ENCODE measurements at places on chromosomes 1 and 21.

DNA sequence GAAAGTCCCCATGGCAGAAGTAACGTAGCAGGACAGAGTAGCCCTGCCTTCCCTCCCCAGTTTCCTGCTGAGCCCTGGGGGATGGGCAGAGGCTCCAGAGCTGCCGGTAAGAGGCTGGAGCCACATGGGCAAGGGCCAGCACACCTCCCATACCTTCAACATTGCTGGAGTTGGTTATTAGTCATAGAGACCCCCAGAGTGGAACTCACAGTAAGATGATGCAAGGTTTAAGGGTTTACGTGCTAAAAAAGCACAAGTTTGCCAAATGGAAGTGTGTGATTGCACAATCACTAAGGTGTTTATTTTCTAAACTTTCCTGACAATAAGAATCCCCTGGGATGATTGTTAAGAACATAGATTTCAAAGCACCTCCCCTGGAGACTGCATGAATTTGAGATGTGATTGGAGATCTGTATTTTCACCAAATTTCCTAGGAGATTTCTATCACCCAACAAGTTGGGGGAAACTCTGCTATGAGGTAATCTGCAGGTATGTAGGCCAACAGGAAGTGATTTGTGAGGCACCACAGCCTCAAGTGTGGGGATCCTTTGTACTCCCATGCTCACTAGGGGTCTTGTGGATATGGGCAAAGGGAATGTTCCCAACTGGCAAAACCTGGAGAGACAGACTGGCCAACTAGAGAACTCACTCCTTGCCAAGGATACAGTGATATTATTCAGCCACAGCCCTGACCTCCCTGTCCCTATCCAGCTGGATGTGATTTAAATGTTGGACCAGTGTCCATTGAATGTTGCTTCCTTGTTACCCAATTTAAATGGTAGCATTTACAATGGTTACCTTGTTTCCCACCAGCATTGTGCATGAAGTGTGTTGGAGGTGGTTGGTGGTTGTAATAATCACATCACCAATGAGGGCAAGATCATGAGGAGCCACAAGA, 37.1 kb upstream of the CSF1 start:
- DNase-seq: no peak

DNA sequence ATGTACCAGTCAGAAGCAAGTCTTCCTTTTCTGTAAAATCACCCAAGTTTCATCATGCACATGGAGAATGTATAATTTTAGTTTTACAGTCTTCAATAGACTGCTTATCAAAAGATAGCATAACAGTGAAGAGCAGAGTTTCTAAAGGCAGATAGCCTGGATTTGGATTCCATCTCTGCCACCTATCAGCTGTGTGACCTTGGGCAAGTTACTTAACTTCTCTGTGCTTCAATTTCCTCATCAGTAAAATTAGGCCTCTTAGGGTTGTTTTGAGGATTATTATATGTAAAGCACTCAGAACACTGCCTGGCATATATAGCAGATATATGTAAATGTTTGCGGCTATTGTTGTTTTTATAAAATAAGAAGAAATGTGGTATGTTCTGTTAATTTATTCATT, 38.9 kb downstream of the PTGFRN start:
- no peak for DNase-seq

GRCh38 chr1:77797991-77798390, 18.5 kb downstream of the MIGA1 start:
- no peak for DNase-seq

- DNase-seq: no peak
These were observed 37.8 kb upstream of the TMEM52 start for GRCh38 chr1:1956586-1957532.

GRCh38 chr1:151540021-151540981, at the start of gene TUFT1:
TSS of gene TUFT1 (plus strand) at chr1:151540309. CDS start at chr1:151540367, 58 bp downstream.
- peak; percentile 96 for DNase-seq

DNA sequence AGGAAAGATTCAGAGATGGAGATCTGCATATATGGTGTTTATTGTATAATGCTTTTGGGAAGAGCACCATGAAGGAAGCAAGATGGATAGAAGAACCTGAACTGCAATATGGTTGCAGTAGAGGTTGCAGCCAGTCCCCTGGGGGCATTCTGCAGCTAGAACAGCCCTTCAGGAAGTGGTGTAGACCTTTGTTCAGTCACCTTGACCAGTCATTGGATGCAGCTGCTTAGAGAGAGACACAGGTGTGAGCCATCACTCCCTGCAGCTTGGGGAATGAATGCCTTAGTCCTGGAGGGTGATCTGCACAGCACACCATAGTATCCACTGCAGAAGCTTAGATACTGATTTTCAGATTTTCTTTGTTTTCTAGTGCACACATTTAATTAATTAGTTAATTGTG, 42.3 kb downstream of the NEK7 start:
- DNase-seq: no peak

- no peak for DNase-seq
These were observed 501.3 kb downstream of the NUF2 start for GRCh38 chr1:163823017-163823416.

GRCh38 chr1:187763465-187763864, 934.7 kb downstream of the PLA2G4A start:
- no peak for DNase-seq

DNA sequence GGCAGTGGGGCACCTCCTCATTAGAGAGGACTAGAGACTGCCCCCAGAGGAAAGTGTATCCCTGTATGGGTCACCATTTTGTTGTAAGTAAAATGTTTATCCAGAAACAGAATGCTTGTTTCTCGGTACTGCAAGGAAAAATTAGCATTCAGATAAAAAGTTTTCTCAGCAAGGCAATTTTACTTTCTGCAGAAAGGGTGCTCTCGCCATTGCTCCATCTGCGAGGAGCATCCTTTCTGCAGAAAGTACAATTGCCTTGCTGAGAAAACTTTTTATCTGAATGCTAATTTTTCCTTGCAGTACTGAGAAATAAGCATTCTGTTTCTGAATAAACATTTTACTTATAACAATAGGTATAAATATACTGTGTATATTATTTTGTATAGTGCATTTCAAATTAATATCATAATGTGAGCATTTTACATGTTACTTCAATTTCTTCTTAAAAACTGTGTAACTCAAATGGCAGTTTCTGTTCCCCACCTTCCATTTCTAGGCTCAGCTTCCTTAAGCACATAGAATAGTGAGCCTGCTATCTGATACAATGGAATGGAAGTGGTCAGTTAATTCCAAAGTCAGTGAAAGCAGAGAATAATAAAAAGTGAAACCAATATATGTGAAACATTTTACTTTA, 76.5 kb upstream of the DESI2 start:
- no peak for DNase-seq

- no peak for DNase-seq
These were observed 47.2 kb downstream of the RCAN1 start for GRCh38 chr21:34567604-34568155.

All from kidney (tissue), 22 donors.